ENCODE measurements at places on chromosomes 1 and 21.

- DNase-seq = no peak
These were observed 26.1 kb downstream of the NR5A2 start for GRCh38 chr1:200053646-200054045.

- DNase-seq = no peak
These were observed 147.0 kb upstream of the ERG start for GRCh38 chr21:38645282-38645681.

GRCh38 chr1:61497013-61497412, 227.9 kb downstream of the TM2D1 start:
- DNase-seq = no peak

GRCh38 chr1:224498574-224499170, 64.1 kb upstream of the WDR26 start:
- no peak for DNase-seq

GRCh38 chr1:212401838-212402582, 12.7 kb downstream of the PACC1 start:
- DNase-seq = no peak

- DNase-seq = no peak
These were observed 11.9 kb downstream of the PIGV start for GRCh38 chr1:26799479-26800142.

GRCh38 chr1:44032170-44032790, 1.0 kb upstream of the SLC6A9 start:
- DNase-seq = no peak

DNA sequence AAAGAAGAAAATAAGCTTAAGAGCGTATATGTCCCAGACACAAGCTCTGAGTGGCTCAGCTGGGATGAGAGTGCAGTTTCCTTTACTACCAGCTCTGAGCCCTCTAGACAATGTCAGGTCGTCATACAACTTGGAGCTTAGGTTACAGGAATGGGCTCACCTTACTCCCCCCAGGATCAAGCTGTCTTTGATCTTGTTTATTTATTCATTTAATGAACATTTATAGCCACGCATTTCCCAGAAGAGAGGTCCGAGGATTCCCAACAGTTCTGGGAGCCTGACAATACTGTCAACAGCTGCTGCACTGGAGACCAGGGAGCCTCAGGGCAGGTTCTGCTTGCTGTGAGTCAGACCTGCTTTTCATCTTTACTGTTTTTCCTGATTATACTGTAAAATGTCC, 378.9 kb downstream of the PLPP3 start:
- no peak for DNase-seq

GRCh38 chr1:210364479-210364878, 35.8 kb downstream of the HHAT start:
- no peak for DNase-seq

- no peak for DNase-seq
These were observed 46.9 kb downstream of the DOP1B start for GRCh38 chr21:36203603-36203889.

DNA sequence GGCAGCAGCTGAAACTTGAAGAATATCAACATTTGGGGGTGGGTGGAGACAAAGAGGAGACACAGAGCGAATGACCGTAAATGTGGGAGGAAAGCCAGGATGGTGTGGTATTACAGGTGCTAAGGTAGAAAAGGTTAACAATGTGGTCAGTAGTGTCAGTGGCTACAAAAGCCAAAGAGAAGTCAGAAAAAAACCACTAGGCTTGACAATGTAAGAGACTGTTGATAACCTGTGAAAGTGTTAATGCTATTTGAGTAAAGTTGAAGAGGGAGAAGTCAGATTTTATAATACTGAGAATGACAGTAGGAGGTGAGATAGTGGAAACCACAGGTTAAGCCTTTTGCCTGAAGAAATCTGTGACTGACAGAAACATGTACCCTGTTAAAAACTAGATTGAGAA, 120.8 kb downstream of the CLEC20A start:
- no peak for DNase-seq

GRCh38 chr21:44529503-44530125, 10.4 kb downstream of the KRTAP10-1 start:
- DNase-seq = no peak

GRCh38 chr1:154747740-154748404, 122.2 kb downstream of the KCNN3 start:
- DNase-seq = no peak
